ENCODE measurements at places on chromosomes 6 and 20. TPM values are rescaled to one million over a fixed set of nuclear protein-coding genes. Genes with fewer than 3 reads are reported as not detected.
A peak's percentile ranks its signal among the peaks of the same experiment; 100 is the strongest.

GRCh38 chr20:63709149-63709527 is 1.3 kb downstream of the ZGPAT start:
- H3K27me3 ChIP-seq = no peaks in the 10 kb centered on the region
- peaks cover 32% of the 10 kb centered on the region for H3K36me3 ChIP-seq
- H3K4me3 ChIP-seq = peak overlapping the region; percentile 77
- peaks cover 11% of the 10 kb centered on the region for H3K4me1 ChIP-seq

- no peak for DNase-seq
- no peaks in the 10 kb centered on the region for H3K36me3 ChIP-seq
- no peak overlapping the region for H3K4me3 ChIP-seq
- H3K4me1 ChIP-seq = peaks cover 3% of the 10 kb centered on the region
- H3K27me3 ChIP-seq = no peaks in the 10 kb centered on the region
Observed at GRCh38 chr6:135938576-135939207, 87.2 kb downstream of the PDE7B start.

GRCh38 chr6:33057222-33058150 is 16.0 kb downstream of the HLA-DPA1 start:
- no peak overlapping the region for H3K4me3 ChIP-seq
- H3K27ac ChIP-seq = no peak overlapping the region
- no peaks in the 10 kb centered on the region for H3K36me3 ChIP-seq
- no peak for DNase-seq
- H3K27me3 ChIP-seq = peaks cover 20% of the 10 kb centered on the region

DNA sequence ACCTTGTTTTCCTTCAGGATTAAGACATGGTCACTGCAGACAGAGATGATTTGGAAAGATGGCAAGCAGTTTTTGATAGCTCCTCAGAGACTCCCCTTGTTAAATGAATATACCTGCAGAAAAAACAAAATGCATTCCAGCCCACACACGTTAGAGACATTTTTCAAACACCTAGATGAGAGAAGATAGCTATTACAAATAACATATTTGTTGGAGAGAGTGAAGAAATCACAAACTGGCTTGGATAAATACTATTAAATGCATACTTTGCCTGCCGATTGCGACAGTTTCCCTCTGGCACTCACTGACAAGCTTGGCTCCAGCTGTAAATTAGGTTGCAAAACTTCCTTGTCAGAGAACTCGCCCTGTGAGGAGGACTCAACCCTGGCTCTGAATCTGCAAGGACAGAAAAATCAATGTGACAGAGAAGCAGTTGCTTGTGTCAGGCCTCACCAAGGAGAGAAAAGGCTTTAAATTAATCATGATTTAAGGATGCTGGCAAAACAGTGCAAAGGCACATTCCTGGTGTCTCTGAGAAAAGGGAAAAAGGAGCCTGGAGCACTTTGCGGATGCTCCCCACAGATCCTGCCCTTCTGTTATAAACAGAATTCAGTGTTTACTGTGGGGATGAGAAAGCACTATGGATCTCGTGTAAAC is 423.7 kb upstream of the MARCKS start:
- H3K4me3 ChIP-seq = no peak overlapping the region
- no peaks in the 10 kb centered on the region for H3K36me3 ChIP-seq
- no peak for DNase-seq
- no peaks in the 10 kb centered on the region for H3K27me3 ChIP-seq
- H3K27ac ChIP-seq = no peak overlapping the region

- no peaks in the 10 kb centered on the region for H3K36me3 ChIP-seq
- no peak for DNase-seq
- H3K27me3 ChIP-seq = no peaks in the 10 kb centered on the region
- no peak overlapping the region for H3K4me3 ChIP-seq
Observed at GRCh38 chr6:139881236-139881635, 506.8 kb upstream of the CITED2 start.

DNA sequence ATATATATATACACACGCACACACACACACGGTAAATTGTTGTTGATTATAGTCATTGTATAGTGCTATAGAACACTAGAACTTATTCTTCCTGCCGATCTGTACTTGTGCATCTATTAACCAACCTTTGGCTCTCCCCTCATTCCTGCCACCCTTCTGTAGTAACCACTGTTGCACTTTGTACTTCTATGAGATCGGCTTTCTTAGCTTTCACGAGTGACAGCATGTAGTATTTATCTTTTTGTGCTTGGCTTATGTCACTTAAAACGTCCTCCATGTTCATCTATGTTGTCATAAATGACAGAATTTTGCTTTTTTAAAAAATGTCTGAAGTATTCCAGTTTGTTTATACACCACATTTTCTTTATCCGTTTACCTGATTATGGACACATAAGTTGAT is 20.9 kb upstream of the DYNLRB1 start:
- H3K27me3 ChIP-seq = no peaks in the 10 kb centered on the region
- no peak for DNase-seq
- no peak overlapping the region for H3K27ac ChIP-seq
- H3K4me1 ChIP-seq = no peaks in the 10 kb centered on the region
- H3K4me3 ChIP-seq = no peak overlapping the region

DNA sequence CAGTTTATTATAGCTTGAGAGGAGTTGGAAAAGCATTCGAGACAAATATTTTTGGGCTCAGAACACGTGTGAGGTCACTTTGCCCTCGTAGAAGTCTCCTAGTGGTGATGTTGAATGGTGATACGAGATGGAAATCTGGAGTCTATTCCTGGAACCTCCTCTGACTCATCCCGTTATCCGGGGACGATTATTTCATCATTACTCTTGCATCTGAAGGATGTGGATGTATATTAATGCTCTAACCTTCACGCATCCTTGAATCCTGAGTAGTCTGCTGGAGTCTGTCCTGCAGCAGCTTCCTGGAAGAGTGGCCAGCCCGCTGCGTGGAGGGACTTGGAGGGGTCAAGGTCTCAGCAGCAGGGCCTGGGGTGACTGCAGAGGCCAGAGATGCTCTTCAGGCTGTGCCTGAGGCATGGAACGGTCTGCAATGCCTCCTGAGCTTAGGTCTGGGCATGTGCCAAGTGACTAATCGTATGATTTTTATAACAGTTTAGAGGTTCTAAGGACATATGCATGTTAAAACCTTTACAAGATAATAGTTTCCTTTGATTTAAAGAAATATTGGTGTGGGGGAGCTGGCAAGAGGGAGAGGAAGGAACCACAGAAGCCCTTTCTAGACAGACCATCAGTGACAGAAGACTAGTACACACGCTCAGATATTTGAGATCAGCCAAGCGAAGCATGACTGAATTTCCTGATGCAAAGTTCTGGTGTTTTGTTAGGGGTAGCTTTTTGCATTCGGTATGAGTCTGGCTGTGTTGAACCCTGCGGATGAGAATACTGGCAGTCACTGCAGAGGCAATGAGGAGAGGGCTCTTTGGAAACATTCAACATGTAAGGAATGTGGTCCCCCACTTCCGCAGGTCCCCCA is 400.2 kb downstream of the QKI start:
- peaks cover 3% of the 10 kb centered on the region for H3K27me3 ChIP-seq
- H3K27ac ChIP-seq = no peak overlapping the region
- H3K4me1 ChIP-seq = no peaks in the 10 kb centered on the region
- H3K4me3 ChIP-seq = no peak overlapping the region
- H3K36me3 ChIP-seq = no peaks in the 10 kb centered on the region

GRCh38 chr6:149860834-149861602 is 3.1 kb downstream of the LRP11 start:
- peak overlapping the region; percentile 77 for H3K27ac ChIP-seq
- peak overlapping the region; percentile 55 for H3K4me3 ChIP-seq
- H3K4me1 ChIP-seq = peaks cover 53% of the 10 kb centered on the region
- peaks cover 3% of the 10 kb centered on the region for H3K36me3 ChIP-seq
- peaks cover 13% of the 10 kb centered on the region for H3K27me3 ChIP-seq

DNA sequence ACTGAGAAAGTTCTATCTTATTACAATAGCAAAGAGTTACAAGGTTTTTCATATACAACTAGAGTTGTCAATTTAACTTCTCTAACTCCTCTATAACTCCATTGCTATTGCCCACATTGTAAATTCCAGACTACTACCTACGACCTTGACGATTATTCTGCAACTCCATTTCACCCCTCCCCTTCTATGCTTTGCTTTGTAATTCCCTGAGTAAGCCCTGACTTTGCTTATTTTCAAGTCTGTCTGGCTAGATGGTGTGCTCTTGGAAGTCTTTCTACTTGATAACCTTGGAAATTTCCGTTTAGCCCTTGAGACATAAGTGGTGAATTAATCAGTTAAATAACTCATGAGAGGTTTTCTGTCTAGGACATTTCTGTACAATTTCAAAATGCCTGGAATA is 161.4 kb downstream of the C6orf58 start:
- no peak overlapping the region for H3K4me3 ChIP-seq
- no peak overlapping the region for H3K27ac ChIP-seq
- no peaks in the 10 kb centered on the region for H3K36me3 ChIP-seq
- H3K4me1 ChIP-seq = no peaks in the 10 kb centered on the region
- no peaks in the 10 kb centered on the region for H3K27me3 ChIP-seq
- DNase-seq = no peak

- no peak overlapping the region for H3K27ac ChIP-seq
- no peak for DNase-seq
- H3K36me3 ChIP-seq = peaks cover 19% of the 10 kb centered on the region
Observed at GRCh38 chr20:50572938-50573777, 63.0 kb downstream of the PTPN1 start.

DNA sequence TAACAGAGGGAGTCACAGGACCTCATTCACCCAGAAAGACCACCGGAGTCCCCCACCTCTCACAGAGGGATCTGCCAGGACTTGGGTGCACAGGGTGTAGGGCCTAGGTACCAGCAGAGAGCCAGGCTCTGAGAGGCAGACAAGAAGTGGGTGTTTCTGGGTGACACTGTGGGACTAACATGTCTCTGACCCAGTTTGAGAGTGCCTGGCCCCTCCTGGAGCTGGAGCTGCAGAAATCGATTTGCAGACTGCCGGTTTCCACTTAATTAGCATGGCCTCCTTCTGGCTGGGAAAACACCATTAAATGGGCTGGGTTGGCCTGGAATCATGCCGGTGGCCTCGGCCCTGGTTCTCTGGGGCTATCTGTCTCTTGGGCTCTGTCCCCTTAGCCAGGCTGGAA is 59.2 kb downstream of the PPP1R16B start:
- H3K27me3 ChIP-seq = no peaks in the 10 kb centered on the region
- no peak overlapping the region for H3K27ac ChIP-seq
- no peaks in the 10 kb centered on the region for H3K36me3 ChIP-seq

The BMP7 gene
- total RNA-seq = 35.4 TPM

The PFDN6 gene
- 46.1 TPM for total RNA-seq

The SLC16A10 gene
- 8.1 TPM for total RNA-seq
